Activated gamma-delta T cell treated with Interleukin-2 at 50 U/mL for 16 hours (primary cell): ENCODE measurements at places on chromosomes 6 and 20.

- no peak for DNase-seq
Observed at GRCh38 chr20:56572172-56572571, 39.1 kb downstream of the FAM209B start.

- DNase-seq: no peak
Observed at GRCh38 chr20:19382386-19383340, 170.2 kb downstream of the SLC24A3 start.

- DNase-seq: no peak
Observed at GRCh38 chr6:41683273-41683522, 44.9 kb downstream of the MDFI start.

GRCh38 chr6:12363651-12364381 lies 73.7 kb downstream of the EDN1 start:
- no peak for DNase-seq

DNA sequence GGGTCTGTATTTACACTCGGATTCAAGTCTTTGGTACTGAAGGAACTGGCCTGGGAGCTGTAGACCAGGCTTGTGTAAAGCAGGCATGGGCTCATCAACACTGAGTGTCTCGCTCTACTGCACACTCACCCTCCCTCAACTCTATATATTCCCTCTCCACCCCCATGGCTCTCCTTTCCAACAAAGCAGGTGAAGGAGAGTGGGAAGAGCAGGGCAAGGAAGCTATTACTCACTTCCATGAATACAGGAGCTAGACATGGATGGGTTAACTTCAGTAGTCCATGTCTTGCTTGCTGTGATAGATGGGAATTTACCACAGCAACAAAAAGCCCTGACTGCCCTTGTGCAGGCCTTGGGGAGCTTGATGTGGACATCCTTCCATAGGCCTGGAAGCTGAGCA lies 20.7 kb upstream of the SLC2A12 start:
- DNase-seq: no peak

DNA sequence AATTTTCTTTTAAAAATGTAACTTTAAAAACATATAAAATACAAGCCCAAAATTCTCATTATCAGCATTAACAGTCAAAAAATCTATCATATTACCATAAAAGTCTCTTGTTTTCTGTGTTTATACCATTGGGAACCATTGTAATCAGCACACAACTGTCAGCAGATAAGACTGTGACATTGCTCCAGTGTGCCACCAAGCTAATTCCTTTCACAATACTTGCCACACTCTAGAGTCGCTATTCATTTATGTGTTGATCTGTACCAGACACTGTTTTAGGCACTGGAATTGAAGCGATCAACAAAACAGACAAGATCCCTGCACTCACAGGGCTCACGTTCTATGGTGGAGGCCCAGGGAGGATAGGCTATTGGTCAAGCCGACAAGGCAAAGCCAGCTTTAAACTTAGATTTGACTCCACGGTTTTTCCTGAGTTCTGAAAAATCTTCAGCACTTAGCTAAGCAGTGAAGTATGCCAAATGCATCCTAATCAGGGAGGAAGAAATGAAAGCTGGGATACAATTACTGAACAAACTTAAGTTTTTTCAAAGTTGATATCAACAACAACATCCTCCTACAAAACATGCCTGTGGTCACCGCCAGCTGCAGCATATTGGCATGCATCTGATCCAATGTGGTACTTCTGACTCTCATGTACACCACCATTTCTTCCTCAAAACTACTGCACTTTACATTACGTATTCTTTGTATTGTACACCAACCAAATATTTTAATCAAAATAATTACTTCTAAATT lies 60.5 kb downstream of the GMDS start:
- DNase-seq: no peak

DNA sequence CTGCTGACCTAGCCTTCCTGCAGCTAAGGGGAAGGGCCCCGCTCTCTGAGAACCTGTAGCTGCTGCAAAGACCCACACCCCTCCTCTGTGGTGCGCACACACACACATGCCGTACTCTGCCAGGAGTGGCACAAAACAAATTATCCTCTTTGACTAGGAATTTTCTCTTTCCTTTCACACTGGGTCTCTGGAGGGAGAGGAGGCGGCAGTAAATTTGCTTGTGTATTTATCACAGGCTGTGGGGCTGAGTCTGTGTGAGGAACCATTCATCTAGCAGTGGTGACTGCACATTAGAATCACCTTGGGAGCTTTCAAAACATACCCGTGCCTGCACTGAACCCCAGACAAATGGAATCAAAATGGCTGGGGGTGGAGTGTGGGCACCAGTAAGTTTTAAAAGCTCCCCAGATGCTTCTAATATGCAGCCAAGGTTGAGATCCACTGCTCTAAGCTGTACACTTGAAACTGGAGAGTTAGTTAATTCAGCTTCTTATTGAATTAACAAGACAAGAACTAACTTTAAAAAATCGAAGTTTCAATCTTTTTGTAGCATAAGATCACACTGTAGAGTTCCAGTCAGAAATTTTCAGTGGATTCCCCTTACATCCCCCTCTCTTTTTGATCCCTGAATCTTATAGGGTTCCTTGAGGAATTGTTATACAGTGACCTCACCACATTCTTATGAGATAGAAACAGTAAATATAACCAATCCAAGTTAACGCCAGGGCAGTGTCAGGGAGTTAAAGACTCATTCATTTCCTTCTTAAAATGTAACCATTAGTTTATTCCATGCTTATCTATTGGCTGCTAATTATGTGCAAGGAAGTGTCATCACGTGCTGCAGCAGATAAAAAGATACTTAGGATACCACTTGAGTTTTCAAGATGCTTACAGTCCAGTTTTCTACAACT lies 29.8 kb upstream of the GMDS start:
- no peak for DNase-seq

DNA sequence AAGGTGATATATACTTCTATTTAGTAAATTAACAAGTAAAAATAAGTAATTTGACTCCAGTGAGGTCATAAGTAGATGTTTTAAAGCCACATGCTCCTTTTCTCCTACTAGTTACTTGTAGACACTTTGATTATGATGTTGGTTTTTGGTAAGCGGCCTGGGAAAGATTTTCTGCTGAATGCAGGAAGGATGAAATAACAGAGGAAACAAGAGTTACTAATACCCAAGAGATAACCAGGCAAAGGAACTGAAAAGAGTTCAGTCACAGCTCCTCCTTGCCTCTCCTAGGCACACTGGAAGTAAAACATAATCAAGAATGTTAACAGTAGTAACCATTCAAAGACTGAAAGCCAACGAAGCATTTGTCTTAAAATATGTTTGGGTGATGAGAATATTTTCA lies 203.3 kb downstream of the RNGTT start:
- no peak for DNase-seq
